Stimulated activated CD4-positive, alpha-beta T cell treated with anti-CD3 and anti-CD28 coated beads, Interleukin-1b, Interleukin-23, amount 100 ng/mL, for 1 hour (primary cell): ENCODE measurements at places on chromosomes 13 and 19.
A peak's percentile ranks its signal among the peaks of the same experiment; 100 is the strongest.

DNA sequence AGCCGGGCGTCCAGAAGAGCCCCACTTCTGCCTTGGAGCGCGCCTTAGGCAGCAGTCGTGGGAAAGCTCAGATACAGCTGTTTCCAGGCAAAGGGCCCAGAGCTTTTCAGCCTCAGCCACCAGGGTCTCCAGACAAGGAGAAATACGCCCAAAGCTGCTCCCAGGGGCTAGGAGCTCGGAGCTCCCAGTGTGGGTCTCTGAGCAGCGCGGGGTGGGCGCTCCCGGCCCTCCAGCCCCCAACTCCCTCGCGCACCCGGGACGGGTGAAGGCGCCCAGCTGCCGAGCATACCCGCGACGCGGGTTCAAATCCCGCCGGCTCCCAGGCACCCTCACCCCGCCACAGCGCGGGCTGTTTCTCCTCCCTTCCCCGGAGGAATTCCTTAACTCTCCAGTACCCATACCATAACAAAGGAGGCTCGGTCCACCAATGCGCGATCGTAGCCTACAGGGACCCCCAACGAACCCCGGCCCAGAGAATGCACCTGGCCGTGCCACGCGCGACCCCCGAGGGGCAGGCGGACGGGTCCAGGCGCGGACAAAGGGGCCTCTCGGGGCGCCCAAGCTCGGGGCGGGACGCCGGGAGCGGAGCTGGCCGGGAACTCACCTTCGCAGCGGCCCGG is 507 bp downstream of the COL4A1 start:
- no peak for DNase-seq

DNA sequence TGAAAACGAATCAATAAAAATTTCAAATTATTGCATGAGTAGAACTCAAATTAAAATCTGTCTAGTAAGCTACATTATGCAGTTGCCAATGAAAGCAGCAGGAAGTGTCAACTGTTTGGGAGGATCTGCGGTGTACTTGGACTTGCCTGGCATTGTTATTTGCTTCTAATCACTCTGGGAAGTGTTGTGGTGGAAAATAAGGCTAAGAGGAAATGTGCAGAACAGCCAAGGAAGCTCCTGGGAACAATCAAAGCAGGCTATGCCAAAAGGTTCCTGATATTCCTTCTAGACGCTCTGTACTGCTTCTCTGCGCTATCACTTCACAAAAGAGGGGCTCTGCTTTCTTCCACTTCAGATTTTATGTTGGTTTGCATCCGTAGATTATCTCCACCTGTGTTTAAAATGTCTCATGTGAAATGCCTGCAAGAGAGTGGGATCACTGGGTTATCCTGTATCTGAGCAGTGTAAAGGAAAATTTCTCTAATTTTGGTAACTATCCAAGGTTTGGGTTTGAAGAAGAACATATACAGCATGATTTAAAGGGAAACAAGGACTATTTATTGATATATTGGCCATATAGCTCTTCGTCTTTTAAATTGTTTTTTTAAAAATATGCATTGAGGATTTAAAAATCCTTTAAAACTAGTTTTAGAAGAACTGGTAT is 182.7 kb upstream of the CSNK1A1L start:
- DNase-seq, result no peak

DNA sequence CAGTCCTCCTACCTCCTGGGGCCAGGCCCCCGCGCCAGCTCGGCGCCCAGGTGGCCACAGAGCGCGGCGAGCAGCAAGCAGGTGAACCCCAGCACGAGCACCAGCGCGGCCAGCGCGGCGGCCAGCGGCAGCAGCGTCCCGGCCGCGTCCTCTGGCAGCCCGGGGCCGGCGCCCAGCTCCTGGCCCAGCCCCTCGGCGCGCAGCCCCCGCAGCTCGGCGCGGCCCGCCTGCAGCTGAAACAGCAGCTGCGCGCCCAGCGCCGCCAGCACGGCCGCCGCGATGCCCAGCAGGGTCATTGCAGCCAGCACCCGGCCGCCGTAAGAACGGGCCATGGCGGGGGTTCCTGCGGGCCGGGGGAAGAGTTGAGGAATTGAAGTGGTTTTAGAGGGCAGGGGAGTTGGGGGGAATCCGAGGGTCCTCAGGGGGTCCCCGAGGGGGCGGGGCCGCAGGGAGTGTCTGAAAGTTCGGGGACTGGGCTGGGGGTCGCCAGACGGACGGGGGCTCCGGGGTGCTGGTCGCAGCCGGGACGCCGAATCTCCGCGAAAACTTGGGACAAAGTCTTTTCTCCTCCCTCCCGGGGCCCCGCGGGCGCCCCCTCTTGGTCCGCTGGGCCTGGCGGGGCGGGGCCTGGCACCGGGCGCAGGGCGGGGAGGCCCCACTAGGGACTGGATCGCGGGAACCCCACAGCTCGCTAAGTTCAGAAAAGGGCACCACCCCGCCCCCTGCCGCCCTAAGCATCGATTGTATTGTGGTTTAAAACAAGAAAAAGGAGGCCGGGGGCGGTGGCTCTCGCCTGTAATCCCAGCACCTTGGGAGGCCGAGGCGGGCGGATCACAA is at the start of gene TMEM221:
Gene TMEM221, minus strand, starts transcription at position 538 of the 837 bp plus-strand sequence. Its CDS starts 206 bp downstream, at position 332.
- DNase-seq, result peak; percentile 33

DNA sequence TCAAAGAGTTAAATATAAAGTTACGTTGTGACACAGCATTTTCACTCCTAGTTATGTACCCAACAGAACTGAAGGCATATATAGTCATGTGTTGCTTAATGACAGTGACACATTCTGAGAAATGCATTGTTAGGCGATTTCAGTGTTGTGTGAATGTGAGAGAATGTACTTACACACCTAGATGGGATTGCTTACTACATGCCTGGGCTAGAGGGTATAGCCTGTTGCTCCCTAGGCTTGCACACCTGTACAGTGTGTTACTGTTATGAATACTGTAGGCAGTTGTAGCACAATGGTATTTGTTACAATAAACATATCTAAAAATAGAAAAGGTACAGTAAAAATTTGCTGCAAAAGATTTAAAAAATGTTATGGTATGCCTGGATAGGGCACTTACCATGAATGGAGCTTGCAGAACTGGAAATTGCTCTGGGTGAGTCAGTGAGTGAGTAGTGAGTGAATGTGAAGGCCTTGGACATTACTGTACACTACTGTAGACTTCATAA is 89.2 kb downstream of the DHRS12 start:
- DNase-seq, result no peak

- DNase-seq, result no peak
Observed at GRCh38 chr13:112973577-112973951, 4.5 kb downstream of the MCF2L start.

DNA sequence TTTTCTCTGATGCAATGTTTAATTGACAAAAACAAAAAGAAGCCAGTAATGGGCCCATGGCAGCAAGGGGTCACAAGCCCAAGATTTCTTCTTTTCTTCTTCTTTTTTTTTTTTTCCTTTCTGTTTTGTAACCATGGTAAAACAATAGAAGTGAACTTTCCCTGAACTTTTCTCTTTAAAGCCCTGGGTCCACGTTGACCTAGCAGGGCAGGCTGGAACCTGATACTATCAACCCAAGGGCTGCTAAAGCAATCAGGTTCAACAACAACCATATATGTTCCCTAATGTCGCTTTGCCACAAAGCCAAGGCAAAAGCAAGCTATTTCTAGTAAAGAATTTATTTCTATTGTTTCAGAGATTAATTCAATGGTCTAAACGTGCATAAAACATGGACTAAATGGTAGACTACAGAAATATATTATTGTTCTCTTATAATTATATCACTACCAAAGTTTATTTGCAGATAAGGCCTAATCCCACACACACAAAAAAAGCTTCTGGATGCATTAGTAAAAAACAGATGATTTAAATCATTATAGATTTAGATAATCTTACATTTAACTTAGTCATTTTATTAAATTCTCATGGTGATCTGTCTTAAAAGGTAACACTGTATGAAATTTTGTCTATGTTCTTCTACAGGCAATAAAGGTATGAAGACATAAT is 153.9 kb downstream of the DACH1 start:
- DNase-seq, result no peak

- no peak for DNase-seq
Observed at GRCh38 chr13:74258961-74259360, 124.8 kb upstream of the KLF12 start.

GRCh38 chr13:33290421-33290965 is 4.9 kb upstream of the STARD13 start:
- DNase-seq, result no peak

GRCh38 chr13:34750078-34750931 is 191.8 kb upstream of the NBEA start:
- no peak for DNase-seq

- no peak for DNase-seq
Observed at GRCh38 chr13:104571161-104571892, 1505.1 kb upstream of the SLC10A2 start.

DNA sequence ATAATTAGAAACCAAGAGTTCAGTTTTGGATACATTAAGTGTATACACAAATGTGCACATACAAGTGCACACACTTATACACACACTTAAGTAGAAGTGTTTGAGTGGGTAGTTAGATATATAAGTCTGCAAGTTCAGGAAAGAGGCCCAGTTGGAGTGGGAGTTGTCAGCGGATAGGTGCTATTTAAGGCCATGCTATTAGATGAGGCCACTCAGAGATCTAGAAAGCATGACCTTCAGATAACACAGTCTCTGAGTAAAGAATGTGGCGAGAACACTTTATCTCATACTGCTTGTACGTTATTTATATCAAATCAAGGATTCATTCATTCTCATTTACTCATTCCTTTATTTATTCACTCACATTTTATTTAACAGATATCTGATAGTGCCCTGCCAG is 206.2 kb downstream of the POSTN start:
- DNase-seq, result no peak

DNA sequence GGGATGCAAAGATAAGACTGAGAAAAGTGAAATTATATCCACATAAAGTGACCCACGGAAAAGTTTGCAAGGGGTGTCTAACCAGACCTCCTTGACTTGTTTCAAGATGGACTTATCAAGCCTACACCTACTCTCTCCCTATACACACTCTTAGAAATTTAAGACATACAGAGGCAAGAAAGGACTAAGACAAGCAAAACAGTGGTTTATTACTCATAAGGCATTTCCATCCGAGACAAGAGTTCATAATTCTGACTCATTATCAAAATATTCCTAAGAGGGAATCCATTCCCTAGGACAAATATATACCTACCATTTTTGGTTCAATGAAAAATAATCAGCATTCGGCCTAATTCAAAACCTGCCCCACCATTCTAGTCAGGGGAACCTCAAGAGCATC is 232.6 kb upstream of the GPC6 start:
- no peak for DNase-seq

GRCh38 chr13:113953561-113953960 is 20.3 kb downstream of the C13orf46 start:
- no peak for DNase-seq

- no peak for DNase-seq
Observed at GRCh38 chr19:10467104-10467706, 36.0 kb downstream of the KEAP1 start.

DNA sequence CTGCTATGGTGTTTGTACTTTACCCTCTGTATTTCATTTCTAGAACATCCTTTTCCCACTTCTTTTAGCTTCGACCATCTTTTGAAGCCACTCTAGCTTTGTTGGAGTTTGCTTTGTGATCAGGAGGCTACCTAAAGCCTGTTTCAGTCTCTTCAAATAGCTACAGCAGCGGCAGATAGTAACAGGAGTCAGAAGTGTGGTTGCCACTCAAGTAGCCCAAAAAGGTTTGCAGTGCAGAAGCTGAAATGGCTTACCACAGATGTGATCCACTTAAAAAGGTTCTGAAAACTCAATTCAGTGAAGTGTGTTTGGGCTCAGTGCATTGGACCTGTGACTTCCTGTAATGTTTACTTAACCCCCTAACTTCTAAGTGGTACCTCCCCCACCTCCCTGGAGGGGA is 26.2 kb downstream of the WASF3 start:
- DNase-seq, result no peak

- no peak for DNase-seq
Observed at GRCh38 chr13:77918391-77919245, at the start of gene EDNRB. Gene EDNRB (minus strand): TSS chr13:77918831. CDS start chr13:77918573, 258 bp downstream.

GRCh38 chr19:29311191-29311790 is 98.3 kb upstream of the UQCRFS1 start:
- no peak for DNase-seq

DNA sequence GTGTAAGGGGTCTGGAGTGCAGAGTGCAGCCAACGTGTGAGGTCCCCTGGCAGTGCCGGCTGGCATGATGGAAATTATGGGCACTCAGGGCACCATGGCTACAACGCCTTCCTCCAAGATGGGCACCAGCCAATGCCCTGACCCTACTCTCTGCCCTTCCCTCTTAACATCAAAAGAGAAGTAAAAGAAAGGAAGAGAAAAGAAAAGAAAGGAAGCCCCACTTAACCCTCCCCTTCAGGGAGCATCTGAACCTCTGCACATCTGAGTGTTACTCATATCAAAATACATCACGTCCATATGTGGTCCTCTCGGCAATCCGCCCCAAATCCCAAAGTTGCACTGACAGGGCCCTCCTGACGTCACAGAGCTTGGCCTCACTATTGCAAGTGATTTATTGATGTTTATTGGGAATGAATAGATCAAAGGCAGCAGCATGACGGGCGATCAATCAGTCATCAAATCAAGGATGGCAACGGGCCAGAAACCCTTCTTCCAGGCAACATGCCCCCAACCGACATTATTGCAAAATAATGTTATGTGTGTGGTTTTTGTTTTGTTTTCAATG is 1.3 kb downstream of the TSHZ3 start:
- no peak for DNase-seq
